Activated naive CD4-positive, alpha-beta T cell treated with anti-CD3 and anti-CD28 coated beads, Interleukin-2, amount 10 ng/mL, durations not matched to agents 7 days and 5 days (primary cell): ENCODE measurements at places on chromosomes 2 and 18.

GRCh38 chr2:3672861-3673678 lies 15.1 kb downstream of the ALLC start:
- DNase-seq = no peak

- no peak for DNase-seq
Observed at GRCh38 chr2:65458999-65459398, 26.6 kb upstream of the SPRED2 start.

GRCh38 chr2:20539133-20539719 lies 92.4 kb downstream of the RHOB start:
- DNase-seq = no peak

GRCh38 chr2:25197336-25198208 lies 29.2 kb upstream of the POMC start:
- DNase-seq = no peak

GRCh38 chr2:156818221-156818620 lies 382.0 kb downstream of the GPD2 start:
- DNase-seq = no peak

- DNase-seq = no peak
Observed at GRCh38 chr2:85822766-85823165, 66.0 kb downstream of the ST3GAL5 start.

- no peak for DNase-seq
Observed at GRCh38 chr18:57819671-57820460, 16.8 kb upstream of the ATP8B1 start.

GRCh38 chr2:174336501-174337336 lies 2.0 kb downstream of the SP9 start:
- DNase-seq = no peak

GRCh38 chr18:38221476-38222100 lies 656.0 kb upstream of the CELF4 start:
- DNase-seq = no peak

DNA sequence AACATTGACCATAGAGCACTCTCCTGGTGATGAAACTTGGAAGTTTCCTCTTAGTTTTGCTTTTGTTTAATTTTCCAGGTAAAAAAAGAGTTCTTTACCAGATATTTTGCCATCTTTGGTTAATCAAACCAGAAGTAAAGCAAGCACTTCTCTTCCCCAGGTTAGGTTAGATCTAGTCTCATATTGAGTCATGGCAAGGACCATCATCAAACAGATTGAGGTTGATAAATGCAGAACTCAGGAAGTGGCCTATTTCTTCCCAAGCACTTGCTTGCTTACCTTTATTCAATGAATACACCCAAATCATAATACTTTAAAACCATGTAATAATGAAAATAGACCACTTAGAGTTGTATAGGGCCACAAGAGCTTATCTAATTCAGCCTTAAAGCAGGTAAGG lies 23.4 kb downstream of the DNAH6 start:
- no peak for DNase-seq

GRCh38 chr2:150938527-150938926 lies 323.1 kb downstream of the RBM43 start:
- DNase-seq = no peak

- no peak for DNase-seq
Observed at GRCh38 chr2:11569636-11570035, 35.8 kb downstream of the GREB1 start.

DNA sequence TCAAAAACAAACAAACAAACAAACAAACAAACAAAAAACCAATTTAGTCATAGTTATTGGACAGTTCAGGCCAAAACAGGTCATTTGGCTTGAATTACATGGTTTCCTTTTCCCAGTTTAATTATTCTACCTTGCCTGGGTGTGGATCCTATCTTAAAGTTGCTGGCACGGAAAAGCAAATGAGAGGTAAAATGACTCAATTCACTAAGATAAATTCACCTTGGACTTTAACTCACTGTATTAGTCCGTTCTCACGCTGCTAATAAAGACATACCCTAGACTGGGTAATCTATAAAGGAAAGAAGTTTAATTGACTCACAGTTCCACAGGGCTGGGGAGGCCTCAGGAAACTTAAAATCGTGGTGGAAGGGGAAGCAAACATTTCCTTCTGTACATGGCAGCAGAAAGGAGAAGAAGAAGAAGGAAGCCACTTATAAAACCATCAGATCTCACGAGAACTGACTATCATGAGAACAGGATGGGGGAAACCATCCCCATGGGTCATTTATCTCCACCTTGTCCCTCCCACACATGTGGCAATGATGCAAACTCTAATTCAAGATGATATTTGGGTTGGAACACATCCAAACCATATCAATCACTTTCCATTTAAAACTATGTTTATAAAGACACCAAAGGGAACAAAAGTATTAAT lies 22.5 kb upstream of the TRAPPC8 start:
- DNase-seq = no peak

- no peak for DNase-seq
Observed at GRCh38 chr2:130720036-130720435, 8.8 kb upstream of the GPR148 start.

- no peak for DNase-seq
Observed at GRCh38 chr2:6576302-6576701, 289.4 kb downstream of the CMPK2 start.

- no peak for DNase-seq
Observed at GRCh38 chr18:9993521-9994025, 79.8 kb downstream of the VAPA start.

GRCh38 chr2:219509780-219510511 lies 4.3 kb upstream of the ASIC4 start:
- DNase-seq = peak; percentile 68

DNA sequence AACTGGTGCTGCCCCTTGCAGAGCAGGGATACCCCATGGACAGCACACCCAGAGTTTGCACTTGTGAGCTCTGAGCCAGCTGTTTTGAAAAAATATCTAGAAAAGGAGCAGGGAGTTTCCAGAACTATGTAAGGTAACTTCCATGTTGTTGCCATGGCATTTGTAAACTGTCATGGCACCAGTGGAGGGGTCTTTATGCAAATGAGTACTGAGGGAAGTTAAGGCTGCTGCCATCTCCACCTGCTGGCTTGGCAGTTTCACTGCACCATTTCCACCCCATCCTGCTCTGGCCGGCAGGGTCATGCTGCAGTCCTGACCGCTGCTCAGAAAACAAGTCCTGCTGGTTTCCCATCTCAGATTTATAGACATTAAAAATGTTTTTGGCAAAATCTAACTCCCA lies 52.3 kb upstream of the SNTG2 start:
- DNase-seq = no peak

- DNase-seq = no peak
Observed at GRCh38 chr2:66447677-66448076, 12.8 kb downstream of the MEIS1 start.

DNA sequence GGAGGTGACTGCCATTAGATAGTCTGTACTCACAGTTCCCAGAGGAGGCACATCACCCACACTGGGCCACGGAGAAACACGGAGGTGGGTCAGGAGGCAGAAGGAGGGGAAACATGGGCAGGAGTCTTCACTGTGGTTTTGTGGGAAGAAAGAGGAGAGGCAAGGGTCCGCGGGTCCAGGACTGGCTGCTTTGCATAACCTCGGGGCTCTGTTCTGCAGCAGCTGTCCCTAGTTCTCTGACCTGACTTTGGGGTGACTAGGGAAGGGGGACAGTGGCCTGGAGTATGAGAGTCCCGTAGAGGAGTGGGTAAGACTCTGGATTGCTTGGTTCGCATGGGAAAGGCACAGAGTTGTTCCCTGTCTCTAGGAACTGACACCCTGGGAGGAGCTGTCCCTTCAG lies 238.3 kb upstream of the RAB6C start:
- DNase-seq = peak; percentile 15

DNA sequence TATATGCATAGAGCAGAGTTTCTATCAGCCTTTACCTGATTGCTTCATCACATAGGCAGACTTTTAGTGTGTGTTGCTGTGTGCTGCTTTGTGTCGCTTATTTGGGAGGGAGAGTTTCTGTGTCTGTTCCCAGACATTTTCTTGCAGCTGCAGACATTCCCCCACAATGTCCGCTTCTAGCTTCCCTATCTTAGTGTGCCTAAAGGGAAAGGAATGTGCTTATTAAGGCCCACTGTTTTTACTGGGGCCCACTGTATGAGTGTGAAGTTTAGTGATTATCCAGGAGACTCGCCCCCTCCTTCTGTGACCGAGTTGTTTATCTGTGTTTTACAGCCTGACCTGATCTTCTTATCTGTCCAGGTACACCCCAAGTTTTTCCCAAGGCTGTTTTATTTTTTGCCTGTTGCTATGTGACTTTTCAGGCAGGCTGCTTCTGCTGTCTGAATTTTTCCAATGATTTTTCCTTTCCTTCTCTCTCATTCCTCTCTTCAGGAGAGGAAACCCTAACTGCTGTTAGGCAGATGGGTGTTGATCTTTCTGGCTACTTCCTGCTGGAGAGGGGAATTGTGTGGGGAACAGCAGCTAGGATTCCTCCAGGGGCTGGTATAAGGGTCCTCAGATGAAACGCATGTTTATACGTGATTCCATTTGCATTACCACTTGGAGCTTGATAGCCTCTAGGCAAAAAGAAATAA lies 47.6 kb downstream of the STK17B start:
- DNase-seq = no peak
